ENCODE measurements at places on chromosomes 5 and 9.

DNA sequence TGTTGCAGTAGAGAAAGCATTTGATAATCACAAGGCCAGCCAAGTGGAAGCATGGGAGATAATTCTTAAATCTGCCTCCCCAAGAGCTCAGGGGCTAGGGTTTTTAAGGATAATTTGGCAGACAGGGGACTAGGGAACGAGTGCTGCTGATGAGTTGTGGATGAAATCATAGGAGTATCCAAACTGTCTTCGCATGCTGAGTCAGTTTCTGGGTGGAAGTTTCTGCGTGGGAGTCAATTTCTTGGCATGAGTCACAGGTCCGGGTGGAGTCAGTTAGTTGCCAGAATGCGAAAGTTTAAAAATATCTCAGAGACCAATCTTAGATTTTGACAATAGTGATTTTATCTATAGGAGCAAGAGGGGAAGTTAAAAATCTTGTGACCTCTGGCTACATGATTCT is 112.6 kb downstream of the TMC1 start:
- no peak for DNase-seq

DNA sequence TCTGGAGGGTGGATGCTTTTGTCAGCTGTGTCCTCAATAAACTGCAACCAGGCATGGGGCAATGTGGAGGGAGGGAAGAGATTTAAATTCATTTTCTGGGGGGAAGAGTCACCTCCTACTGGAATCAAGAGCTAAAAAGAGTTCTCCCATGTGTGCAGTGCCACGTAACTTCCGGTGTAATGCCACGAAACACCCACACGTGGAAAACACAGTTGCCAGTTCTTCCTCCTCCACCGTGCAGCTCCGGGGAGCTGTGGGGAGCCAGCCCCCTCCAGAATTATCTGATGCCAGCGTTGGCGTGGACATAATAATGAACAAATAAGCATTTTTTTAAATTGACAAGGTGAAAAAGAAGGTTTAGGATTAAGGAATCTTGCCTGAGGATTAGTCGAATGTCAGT is 32.1 kb upstream of the MED10 start:
- DNase-seq = no peak

- no peak for DNase-seq
Measured at GRCh38 chr5:35665096-35665495, 47.4 kb downstream of the SPEF2 start.

- DNase-seq = no peak
Measured at GRCh38 chr5:166369807-166370206, 1921.6 kb upstream of the WWC1 start.

- no peak for DNase-seq
Measured at GRCh38 chr5:14582797-14583137, 1.2 kb downstream of the OTULINL start.

GRCh38 chr5:37838933-37839341 is 904 bp downstream of the GDNF start:
- DNase-seq = no peak
